T-helper 9 cell (primary cell): ENCODE measurements at places on chromosomes 16 and 17.

DNA sequence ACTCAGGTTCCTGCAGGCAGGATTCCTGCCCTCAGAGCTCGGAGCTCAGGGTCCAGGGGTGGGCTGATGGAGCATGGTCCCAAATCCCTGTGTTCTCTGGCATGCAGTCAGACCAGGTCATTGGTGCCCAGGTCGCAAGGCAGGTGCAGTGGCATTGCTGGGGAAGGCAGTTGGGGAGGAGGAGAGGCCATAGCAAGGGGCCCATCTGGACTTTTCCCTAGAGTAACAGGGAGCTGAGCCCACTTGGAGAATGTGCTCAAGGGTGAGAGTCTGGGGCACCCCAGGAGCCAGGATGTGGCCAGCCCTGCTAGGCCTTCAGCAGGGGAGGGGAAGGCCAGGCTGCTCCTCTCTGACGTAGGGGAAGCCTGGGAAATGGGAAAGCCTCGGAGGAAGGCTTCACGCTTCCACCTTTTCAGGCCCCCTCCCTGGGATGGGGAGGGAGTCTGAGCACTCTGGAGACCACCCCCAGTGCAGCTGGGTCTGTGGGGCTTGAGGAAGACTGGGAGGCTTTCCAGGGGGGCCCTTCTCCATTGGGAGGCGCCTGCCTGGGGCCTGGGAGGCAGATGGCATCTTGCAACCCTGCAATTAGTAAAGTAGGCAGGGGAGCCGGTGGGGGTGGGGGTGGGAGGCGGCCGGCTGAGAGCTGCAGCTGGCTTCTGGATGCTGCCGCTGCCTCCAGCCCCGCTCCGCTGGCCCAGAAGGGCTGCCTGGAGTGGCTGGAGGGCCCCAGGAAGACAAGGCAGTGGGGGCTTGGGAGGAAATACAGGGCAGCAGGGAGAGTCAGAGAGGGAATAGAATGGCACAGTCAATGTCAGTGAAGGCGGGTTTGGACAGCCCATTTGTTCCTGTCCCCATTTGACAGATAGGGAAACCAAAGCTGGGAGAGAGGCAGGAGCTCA is 21.1 kb upstream of the DOK4 start:
- DNase-seq = no peak

DNA sequence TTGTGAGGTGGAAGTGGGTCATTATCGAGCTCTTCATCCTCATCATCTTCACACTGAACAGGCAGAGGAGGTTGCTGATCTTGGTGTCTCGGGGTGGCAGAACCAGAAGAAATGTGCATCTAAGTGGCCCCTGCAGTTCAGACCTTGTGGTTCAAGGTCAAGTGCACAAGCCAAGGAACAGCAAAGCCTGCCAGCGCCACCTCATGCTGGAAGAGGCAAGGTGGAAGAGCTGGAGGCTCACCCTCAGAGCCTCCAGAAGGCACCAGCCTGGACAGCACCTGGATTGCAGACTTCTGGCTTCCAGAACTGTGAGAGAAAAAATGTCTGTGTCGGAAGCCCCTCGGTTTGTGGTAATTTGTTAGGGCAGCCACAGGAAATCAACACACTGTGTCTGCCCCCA is 32.7 kb downstream of the IFT140 start:
- no peak for DNase-seq

DNA sequence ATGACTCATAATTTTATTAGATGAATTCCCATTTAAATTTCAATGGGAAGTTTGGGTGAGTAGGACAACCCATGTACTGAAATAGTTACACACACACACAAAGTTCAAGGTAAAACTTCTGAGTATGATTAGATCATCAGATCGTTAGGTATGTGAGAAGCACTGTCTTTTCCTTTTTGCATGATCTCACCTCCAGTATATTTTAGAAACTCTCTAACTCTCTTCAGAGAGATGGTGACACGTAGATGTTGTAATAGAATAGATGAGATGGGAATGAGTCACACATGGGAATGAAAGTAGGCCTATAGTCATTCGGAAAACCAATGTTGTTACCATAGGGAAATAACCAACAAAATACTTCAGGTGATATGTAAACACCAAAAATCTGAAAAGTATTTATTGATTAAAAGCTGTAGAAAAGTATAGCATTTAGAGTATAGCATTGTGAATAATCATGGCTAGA is 22.2 kb downstream of the KRT23 start:
- no peak for DNase-seq

- no peak for DNase-seq
These were observed 21.0 kb downstream of the PDIA2 start for GRCh38 chr16:303760-304505.

DNA sequence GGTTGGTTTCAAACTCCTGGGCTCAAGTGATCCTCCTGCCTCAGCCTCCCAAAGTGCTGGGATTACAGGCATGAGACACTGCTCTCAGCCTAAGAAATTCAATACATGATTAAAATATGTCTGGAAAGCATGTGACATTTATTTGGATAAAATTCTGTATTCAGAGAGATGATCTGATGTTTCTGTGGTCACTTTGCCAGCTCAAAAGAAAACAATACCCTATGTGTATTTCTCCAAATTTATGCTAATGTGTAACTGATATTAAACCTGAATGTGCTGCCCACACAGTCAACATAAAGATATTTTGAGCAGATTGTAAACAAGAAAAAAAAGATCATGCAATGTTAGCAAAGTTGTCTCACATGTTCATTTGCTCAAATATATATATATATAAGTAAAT is 16.7 kb downstream of the C17orf67 start:
- no peak for DNase-seq

DNA sequence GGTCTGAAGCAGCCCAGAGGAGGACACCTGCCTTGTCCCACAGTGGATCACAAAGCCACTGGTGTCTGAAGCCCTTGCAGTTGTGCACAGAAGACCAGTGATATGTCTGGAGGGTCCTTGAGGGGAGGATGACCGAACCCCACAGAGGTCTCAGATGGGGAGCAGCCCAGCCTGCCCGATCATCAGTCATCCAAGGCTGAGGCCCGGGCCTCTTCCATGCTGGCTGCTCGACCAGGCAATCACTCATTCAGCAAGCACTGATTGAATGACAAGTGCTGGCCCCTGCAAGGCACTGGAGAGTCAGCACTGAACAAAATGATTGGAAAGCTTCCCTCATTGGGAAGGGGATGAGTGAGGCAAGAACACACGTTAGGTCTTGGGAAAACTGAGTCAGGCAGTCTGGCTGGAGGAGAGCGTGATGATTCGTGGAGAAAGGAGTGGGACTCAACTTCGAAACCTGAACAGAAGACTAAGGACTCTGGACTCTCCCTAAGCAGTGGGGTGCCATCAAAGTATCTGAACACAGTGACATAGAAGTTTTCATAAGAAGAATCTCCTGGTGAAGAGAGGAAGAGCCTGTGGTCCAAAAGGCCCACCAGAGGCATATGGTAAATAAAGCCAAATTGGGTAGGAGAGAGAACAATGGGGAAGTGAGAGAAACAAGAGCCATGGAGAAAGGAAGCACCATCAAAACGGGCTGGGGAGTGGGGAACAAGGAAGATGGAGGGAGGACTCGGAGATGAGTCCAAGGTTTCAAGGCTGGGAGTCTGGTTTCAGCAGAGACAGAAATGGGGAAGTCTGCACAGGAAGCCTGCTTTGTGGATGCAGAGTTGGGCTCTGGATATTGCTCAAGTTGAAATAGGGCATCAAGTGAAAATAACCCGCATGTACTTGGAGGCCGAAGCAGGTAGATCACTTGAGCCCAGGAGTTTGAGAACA is 10.2 kb downstream of the PIK3R5 start:
- DNase-seq = no peak

DNA sequence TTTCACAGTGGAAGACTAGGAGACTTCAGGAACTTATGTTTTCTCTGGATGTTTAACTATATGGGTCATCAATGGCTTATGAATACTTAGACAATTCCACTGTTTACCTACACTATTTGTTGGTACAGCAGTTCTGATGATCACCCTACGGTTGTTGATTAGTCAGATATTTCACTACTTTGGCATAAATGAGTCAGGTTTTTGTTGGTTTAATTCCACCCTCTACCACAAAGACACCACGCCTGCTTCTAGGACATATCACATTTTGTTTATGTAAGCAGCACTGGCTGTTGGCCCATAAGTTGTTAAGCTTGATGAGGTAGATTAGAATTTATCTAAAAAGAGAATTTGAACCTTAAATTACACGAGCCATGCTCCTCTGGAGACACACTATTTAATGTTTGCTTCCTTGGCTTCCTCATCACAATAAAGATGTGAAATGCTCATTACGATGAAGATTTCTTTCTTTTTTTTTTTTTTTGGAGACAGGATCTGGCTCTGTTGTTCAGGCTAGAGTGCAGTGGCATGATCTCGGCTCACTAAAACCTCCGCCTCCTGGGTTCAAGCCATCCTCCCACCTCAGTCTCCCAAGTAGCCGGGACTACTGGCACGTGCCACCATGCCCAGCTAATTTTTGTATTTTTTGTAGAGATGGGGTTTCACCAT is 4.3 kb downstream of the GDE1 start:
- no peak for DNase-seq

- DNase-seq = no peak
These were observed 82.6 kb downstream of the SOCS1 start for GRCh38 chr16:11173426-11173825.

DNA sequence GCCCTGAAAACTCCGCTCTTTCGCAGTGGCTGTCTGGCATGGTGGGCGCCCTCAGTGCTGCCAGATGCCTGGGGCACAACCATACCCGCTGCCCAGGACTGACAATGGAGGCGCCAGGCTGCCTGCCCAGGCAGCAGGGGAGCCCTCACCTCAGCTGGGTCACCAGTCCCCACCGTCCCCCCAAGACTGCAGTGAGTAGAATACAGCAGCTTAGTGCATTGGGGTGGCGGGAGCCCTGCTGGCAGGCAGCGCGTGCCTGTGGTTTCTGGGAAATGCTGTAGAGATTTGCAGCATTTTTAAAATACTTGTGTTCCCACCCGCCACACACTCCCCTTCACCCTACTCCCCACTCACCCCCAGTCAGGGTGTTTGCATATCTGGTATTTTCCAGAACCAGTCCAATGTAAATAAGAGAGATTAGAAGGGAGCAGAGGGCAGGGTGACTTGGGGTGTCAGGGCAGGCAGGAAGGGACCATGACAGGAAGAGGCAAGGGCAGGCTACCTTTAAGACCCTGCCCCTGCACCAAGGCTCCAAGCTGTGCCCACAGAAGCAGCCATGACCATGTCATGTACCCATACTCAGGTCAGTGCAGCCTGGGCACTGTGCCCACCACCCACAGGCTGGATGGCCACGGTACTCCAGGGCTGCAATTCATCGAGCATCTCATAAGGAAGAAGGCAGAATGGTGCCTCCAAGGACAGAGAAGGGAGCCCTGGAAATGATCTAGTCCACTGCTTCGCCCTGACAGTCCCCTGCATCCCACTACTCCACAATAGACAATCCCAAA is 21.5 kb downstream of the MYO18A start:
- no peak for DNase-seq

DNA sequence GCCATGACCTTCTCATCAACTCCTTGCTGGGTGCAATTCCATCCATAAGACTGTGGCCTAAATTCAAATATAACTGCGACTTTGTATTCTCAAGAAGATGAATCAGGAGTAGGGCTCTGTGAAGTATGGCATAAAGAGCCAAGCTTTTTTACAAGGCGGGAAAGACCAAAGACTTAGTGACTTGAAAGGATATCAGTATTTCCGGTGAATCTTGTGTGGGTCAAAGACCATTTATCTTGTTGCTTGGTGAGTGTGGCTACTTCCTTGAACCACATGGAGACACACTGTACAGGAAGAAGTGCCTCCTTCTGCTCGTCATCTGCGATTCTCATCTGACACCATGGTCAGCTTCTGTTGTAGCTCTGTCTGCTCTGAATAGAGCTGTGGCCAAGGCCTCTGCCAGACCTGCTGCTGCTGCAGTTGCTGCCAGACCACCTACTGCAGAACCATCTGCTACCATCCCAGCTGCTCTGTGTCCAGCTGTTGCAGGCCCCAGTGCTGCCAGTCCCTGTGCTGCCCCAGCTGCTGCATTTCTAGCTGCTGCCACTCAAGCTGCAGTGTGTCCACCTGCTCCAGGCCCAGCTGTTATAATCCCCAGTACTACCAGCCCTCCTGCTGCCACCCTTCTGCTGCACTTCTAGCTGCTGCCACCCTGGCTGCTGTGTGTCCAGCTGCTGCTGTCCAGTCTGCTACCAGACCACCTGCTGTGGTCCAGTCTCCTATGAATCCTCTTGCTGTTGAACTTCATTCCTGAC is 6.1 kb upstream of the KRTAP2-4 start:
- DNase-seq = no peak

DNA sequence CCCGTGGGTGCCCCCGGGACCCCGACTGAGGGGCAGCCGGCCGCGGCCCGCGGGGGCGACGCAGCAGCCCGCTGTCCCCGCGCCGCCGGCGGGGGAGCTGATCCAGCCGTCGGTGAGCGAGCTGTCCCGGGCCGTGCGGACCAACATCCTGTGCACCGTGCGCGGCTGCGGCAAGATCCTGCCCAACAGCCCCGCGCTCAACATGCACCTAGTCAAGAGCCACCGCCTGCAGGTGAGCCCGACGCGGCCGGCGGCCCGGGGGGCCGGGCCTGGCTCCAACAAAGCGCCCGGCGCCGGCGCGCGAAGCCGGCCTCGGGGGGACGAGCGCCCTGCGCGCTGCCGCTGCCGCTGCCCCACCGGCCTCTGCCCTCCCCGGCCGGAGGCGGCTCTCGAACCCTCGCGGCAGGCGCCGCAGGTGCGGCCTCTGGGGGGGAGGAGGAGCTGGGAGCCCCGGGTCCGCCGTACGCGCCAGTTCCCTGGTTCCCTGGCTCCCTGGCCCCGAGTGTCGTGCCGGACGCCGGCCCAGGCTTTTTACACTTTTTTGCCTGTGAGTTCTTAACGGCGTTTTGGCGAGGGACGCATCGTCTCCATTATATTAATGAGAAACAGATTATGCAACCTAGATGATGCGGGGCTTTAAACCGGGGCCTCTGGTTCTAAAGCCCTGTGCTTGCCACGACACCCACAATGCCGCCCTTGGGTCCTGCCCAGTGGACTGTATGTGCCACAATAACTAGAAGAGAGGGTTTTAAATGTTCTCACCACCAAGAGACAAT is 521 bp downstream of the ATMIN start:
- DNase-seq = peak; percentile 40

DNA sequence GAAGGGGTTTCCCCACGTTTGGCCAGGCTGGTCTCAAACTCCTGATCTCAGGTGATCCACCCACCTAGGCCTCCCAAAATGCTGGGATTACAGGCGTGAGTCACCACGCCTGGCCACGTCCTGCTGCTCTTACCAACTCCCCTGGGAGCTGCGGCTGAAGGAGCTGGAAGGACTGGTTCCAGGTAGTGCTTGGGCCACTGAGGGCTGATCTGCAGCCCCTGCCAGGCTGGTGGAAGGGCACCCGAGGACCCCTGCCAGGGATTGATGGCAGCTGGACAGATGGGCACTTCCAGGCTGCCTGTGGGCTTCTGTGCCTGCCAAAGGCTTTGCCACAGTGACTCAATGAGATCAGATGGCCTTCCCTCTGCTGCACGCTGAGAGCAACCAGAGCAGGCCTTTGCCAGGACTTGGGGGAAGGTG is 2.3 kb downstream of the OXLD1 start:
- DNase-seq = no peak
